ENCODE measurements at places on chromosomes 4 and X. TPM values are rescaled to one million over a fixed set of nuclear protein-coding genes. Genes with fewer than 3 reads are reported as not detected.

The VCX gene
- total RNA-seq = not detected

The MUC7 gene
- total RNA-seq = not detected

The PDLIM3 gene
- total RNA-seq = 6.3 TPM

The NXT2 gene
- 26.2 TPM for total RNA-seq

The TMEM144 gene
- 10.5 TPM for total RNA-seq

The OFD1 gene
- 14.3 TPM for total RNA-seq

The TBC1D8B gene
- 11.6 TPM for total RNA-seq

The JADE3 gene
- total RNA-seq = 16.9 TPM

The STAP1 gene
- total RNA-seq = not detected

The FAM47A gene
- total RNA-seq = not detected

The PNMA3 gene
- not detected for total RNA-seq

GRCh38 chr4:153735906-153736461 is 23.8 kb downstream of the RNF175 start:
- DNase-seq = no peak

- DNase-seq = no peak
Observed at GRCh38 chr4:127055357-127055756, 577.4 kb upstream of the INTU start.

DNA sequence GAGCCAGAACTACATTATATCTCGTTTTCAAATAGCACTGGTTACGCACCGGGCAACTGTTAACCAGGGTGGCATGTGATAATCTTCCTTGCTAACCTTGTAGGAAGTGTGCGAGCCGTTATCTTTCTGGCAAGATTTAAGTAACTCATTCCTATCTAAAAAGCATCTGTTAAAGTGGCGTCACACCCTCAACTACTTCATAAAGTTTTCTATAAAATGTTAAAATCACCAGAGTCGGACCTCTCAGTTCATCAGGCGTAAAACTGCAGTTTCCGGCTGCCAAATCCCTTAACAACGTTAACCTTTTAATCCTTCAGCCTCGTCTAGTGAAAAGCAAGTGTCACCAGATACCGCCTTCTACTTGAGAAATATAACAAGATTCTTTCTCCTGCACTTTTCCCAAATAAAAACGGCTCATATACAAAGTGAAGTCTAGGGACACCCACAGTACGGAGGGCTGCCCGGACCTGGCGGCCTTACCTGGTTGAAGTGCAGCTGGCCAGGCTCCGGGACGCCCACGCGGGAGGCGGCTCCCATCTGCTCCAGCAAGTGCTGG is 1.2 kb downstream of the SLC39A8 start:
- DNase-seq = no peak

- DNase-seq = no peak
Observed at GRCh38 chr4:53307819-53308780, 57.8 kb downstream of the SCFD2 start.

DNA sequence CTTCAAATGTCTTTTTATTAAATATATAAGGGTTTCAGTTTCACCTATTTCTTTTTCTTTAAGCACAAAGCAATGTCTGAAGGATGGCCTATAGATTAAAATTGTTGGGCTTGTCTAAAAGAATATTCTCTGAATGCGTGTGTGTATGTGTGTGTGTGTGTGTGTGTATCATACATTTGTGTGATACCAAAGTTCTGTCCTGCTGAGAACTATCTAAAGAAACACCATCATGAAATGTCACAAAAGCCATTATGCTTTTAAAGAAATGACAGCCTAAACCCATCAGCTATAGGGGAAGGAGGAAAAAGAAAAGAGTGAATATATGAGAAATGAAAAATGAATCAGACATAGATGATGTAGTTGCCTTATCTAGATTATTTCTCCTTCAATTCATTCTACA is 1501.5 kb upstream of the TENM3 start:
- no peak for DNase-seq

DNA sequence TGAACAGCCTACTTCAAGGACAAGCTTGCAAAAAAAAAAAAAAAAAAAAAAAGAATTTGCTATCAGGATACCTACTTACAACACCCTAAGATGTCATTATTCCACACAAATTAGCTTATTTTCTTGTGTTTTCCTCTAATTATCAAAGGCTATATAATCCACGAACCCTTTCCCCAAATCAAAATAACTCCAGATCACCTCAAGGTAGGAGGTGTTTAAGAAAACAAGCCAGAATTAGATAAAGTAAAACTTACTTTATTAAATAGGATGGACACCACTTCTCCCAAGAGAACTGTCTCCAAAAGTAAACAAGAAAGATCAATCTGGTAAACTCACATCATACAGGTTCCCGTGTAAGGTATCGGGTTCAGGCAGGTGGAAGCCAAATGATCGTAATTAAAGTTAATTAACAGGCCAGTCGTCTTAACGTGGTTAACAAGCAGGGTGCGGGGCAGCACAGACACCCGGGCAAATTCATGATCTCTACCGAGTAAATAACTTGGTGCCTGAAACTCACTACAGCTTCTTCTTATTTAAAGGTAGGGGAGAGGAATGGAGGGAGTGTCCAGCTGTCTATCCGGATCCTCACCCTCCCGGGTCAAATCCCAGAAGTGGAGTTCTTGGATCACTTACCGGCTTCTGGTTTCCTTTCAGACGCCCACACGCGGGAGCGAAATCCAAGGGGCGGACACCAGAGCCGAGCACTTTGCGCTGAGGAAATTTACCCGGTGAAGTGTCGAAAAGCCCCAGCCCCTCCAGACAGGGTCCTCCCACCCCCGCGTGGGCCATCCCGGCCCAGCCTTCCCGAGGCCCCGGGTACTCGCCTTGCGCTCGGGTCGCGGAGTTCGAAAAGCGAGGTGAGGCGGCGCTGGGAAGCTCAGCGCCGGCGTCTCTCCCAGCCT is 708 bp downstream of the ARAP2 start:
- DNase-seq = no peak

GRCh38 chr4:138910914-138911336 is 104.7 kb upstream of the NOCT start:
- DNase-seq = peak; percentile 55

DNA sequence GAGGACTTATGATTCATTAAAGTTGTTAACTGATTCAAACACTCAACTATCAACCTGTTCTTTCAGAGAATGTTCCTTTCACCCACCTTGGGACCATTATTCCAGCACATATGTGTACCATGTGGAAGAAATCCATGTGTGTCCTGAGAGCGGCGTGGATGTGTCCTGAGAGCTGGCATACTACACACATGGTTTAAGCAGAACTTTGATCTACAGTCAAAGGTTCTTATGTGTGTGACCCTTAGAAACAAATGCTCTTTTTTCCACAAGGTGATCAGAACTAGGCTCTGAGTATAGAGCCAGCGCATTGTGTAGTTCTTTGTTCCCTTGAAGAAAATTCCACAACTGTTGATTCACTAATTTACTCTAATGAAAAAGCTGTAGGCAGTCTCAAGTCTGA is 332.0 kb downstream of the NR3C2 start:
- no peak for DNase-seq

DNA sequence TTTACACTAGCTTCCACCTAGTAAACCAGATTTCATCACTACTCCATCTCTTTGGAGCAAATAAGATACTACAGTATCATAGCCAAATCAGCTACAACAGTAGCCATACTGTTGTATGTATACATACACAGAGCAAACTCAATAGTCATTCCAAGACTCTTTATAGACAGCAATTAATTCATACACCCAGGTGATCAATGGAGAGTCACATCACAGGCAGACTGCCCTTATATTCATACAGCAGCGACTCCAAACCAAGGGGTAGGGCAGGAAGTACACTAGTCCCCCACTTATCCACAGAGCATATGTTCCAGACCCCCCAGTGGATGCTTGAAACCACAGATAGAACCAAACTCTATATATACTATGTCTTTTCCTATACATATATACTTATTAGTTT is 76.6 kb downstream of the FBXW7 start:
- no peak for DNase-seq

- DNase-seq = no peak
Observed at GRCh38 chr4:39658756-39659155, 20.1 kb upstream of the SMIM14 start.

- no peak for DNase-seq
Observed at GRCh38 chr4:52877036-52877435, 14.9 kb downstream of the RASL11B start.

GRCh38 chr4:186020106-186020792 is 48.7 kb upstream of the TLR3 start:
- no peak for DNase-seq

- no peak for DNase-seq
Observed at GRCh38 chr4:25440478-25441030, 63.5 kb downstream of the ANAPC4 start.

GRCh38 chrX:13864264-13864663 is 47.4 kb upstream of the GPM6B start:
- DNase-seq = no peak

- no peak for DNase-seq
Observed at GRCh38 chrX:140447150-140447549, 57.7 kb downstream of the SOX3 start.

DNA sequence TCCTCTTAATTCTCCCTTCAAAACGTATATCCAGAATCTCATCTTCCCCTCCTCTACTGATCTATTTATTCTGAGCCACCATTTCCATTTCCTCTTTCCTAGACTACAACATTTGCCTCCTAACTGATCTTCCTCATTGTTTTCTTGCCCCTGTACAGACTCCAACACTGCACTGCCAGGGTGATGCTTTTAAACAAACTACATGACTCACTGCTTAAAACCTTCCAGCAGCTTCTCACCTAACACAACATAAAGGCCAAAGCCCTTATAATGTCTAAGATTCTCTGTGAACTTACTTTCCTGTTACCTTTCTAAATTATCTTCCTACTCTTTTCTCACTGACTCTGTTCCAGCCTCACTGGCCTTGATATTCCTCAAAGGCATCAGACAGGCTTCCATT is 161.0 kb upstream of the HS3ST1 start:
- no peak for DNase-seq

DNA sequence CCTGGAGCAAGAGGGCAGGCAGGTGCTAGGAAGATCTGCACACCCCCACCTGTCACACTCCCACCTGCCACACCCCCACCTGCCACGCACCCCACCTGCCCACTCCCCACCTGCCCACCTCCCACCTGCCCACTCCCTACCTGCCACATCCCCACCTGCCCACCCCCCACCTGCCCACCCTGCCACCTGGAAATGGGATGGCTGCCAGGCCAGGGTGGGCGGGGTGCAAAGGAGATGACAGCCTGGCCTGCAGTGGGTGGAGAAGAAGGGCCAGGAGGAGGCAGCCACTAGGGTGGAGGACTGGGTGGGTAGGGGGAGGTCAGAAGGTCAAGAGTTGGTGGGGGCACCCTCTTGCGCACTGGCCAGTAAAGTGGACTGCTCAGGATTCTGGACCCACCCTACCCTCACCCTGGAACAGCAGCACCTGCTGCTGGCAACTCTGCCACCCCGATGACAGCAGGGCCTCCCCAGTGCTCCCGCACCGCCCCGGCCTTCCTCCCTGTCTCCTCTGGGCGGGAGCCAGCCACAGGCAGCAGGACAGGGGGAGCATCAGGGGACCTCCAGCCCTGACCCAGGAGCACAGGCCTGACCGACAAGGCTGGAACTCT is 66.8 kb upstream of the NKX1-1 start:
- DNase-seq = no peak

GRCh38 chrX:28756175-28756574 is 168.9 kb downstream of the IL1RAPL1 start:
- no peak for DNase-seq

DNA sequence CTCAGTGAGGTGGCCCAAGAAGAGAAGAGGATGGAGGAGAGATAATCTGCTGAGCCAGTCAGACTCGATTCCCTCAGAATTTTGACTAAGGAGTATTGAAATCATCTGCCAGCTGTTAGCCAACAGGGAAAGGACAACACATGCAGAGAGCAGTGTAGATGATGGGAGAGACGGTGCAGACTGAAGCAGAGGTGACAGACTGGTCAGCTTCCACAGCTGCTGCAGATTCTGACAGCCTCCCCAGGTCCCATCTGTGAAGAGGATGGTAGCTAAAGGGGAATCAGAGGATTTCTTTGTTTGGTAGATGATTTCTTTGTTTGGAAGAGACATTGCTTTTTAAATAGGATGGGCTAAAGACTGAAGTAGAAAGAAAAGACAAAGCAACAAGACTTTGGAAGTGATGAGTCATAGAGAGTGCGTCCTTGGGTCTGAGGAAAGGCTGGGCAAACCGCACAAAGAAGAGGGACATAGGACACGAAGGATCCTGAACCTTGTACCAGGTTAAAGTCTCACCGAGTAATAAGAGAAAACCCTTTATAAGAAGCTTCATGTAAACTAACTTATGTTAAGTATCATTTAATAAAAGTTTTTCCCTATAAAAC is 27.6 kb downstream of the INTU start:
- DNase-seq = no peak

GRCh38 chr4:84407554-84408407 is 91.3 kb downstream of the NKX6-1 start:
- no peak for DNase-seq

- DNase-seq = peak; percentile 5
Observed at GRCh38 chr4:15238720-15239119, 189.1 kb upstream of the C1QTNF7 start.

GRCh38 chr4:151484396-151485102 is 75.6 kb downstream of the FHIP1A start:
- peak; percentile 38 for DNase-seq

DNA sequence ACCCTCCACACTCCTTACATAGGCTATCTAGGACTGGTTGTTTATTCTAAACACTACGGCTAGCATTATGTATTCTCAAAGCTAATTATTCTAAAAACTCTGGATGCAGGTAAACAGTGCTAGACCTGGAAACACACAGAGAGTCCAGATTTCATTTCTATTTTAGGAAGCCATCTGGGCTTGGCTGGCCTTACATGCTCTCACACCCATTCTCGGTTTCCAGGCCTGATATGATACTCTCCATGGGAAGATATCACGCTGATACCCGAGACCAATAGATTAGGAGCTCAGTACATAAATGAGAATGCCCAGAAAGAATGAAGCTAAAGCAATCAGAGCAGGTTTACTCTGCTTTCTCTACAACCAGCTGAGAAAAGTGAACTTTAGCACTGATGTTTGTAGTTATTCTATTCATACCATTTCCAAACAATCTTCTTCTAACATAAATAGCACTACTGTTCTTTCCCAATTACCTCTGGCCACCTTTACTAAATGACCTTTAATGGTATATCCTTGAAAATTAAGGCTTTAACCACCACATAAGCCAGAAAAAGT is 973.3 kb downstream of the PCDH18 start:
- DNase-seq = peak; percentile 28

DNA sequence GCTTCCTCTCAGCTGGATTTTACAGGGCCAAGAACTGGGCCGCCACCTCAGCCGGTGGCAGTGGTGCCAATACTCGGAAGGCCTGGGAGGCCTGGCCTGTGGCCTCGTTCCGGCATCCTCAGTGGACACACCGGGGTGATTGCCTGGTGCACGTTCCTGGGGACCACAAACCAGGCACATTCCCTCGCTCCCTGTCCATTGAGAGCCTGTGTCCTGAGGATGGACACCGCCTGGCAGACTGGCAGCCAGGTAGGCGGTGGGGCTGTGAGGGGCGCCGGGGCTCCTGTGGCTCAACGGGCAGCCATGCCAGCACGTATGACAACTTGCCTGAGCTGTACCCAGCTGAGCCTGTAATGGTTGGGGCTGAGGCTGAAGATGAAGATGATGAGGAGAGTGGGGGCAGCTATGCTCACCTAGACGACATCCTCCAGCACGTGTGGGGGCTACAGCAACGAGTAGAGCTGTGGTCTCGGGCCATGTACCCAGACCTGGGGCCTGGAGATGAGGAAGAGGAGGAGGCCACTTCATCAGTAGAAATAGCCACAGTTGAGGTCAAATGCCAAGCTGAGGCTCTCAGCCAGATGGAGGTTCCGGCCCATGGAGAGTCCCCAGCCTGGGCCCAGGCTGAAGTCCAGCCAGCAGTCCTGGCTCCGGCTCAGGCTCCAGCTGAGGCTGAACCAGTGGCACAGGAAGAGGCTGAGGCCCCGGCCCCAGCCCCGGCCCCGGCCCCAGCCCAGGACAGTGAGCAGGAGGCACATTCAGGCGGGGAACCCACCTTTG is 70.4 kb downstream of the STARD8 start:
- no peak for DNase-seq
